ACHN (cell line): ENCODE measurements at places on chromosomes 2 and 18.

DNA sequence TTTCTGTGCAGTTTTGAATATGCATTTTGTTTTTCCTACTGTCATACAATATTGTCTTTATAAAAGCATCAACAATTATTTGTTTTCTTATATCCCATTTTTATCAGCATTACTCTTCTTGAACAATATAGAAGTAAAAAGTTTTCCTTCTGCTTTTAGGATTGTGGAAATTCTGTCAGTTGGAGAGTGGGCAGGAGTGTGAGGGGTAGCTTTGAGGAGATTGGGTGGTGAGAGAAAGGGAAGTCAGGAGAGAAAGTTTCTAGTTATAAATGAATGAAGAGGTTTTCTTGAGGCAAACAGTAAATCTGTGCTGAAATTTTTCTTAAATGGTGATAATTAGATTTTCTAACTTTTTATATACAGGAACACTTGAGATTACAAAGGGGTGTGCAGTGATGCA, 151.7 kb upstream of the NOSTRIN start:
- DNase-seq = no peak

- DNase-seq = no peak
These were observed 247.2 kb upstream of the EPAS1 start for GRCh38 chr2:46050027-46050426.

DNA sequence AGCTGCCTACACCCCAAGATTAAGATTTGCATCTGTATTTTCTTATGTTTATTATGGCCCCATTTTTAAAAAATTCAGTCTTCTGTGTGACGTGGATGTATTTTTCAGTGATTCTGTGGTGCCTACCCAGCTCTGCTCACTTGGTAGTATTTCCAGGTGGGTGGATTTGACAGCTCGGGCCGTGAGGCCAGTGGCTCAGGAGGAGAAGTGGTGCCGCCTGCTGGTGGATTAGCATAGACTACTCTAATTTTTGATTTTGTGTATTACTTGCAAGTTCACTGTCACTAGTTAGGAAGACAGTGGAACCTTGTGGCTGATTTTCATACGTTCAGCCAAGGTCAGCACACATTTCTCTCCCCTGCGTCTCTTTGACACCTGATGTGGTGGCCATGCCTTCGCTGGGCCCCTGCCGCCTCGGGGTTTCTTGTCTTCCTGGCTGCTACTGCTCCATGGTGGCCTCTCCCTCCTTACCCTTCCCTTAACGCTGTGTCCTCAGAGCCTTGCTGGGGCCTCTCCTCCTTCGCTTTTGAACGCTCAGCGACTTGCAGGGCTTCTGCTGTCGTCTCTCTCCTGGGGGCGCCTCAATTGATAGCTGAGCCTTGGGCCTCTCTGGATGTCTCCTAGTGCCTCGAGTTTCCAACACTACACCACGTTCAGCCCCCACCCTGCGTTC, 89.4 kb downstream of the DGKD start:
- peak; percentile 81 for DNase-seq

GRCh38 chr2:101230541-101231001, 22.1 kb upstream of the CNOT11 start:
- peak; percentile 92 for DNase-seq

GRCh38 chr2:37898448-37898847, 26.6 kb upstream of the RMDN2 start:
- DNase-seq = no peak

GRCh38 chr2:73984922-73985307, 205 bp downstream of the TET3 start:
- peak; percentile 43 for DNase-seq

DNA sequence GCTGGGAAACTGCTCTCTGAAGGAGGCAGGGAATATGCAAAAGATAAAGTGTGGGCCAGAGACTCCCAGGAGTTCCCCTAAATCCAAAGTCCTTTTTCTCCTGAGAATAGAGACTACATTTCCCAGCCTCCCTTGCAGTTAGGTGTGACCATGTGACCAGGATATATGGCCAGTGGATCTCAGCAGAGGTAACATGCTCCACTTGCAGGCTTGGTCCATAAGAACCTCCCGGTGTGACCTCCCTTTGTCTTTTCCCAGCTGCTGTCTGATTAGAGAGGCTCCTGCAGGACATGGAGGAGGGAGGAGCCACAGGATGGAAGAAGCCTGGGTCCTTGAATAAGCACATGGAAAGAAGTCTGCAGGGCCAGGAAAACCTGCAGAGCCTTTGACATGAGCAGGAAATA, 76.2 kb downstream of the TGFA start:
- DNase-seq = no peak

DNA sequence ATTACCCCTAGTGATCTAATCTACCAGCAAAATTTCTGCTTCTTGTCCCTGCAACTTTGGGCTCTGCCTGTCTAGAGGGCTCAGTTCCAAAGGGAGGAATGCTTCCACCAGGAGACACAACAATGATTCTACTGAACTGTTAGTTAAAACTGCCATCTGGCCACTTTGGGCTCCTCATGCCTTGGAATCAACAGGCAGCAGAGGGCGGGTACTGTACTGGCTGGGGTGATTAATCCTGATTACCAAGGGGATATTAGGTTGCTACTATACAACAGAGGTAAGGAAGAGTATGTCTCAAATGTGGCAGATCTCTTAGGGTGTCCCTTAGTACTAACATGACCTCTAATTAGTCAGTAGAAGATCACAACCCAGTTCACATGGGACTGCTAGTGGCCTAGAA, 21.4 kb downstream of the HADHA start:
- DNase-seq = no peak

DNA sequence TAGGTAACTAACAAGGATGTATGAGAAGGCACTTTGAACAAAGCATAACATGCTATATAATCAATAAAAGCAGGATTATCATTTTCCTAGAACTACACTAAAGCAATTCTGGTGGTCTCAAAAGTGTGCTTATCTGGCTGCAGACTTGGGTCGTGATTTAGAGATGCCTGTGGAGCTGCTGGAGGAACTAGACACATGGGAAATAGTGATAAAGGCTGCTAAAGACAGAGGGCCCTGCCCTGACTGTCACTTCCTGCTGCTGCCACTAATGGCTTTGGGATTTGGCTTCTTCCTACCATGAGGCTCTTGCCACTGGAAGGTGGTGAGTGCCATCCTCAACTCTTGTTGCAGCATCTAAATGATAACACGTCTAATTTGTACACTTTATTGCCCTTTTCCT, 22.5 kb downstream of the TMEM178A start:
- no peak for DNase-seq

GRCh38 chr2:116877274-116877673, 937.2 kb upstream of the DDX18 start:
- DNase-seq = no peak

DNA sequence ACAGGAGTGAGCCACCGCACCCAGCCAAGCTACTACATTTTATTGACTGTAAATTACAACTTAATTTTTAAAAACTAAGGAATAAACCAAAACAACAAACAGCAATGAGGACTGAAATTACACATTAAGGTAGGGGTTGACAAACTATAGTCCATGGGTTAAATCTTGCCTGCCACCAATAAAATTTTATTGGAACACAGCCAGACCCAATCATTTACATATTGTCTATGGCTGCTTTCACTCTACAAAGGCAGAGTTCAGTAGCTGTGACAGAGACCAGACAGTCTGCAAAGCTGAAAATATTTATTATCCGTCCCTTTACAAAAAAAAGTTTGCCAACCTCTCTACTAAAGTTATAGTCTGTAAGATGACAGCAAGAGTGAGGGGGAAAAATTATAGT, 24.3 kb upstream of the UGP2 start:
- no peak for DNase-seq

- no peak for DNase-seq
These were observed 110.9 kb downstream of the LRRC30 start for GRCh38 chr18:7341581-7342337.

GRCh38 chr2:161844822-161845221, 220.6 kb downstream of the SLC4A10 start:
- DNase-seq = no peak

DNA sequence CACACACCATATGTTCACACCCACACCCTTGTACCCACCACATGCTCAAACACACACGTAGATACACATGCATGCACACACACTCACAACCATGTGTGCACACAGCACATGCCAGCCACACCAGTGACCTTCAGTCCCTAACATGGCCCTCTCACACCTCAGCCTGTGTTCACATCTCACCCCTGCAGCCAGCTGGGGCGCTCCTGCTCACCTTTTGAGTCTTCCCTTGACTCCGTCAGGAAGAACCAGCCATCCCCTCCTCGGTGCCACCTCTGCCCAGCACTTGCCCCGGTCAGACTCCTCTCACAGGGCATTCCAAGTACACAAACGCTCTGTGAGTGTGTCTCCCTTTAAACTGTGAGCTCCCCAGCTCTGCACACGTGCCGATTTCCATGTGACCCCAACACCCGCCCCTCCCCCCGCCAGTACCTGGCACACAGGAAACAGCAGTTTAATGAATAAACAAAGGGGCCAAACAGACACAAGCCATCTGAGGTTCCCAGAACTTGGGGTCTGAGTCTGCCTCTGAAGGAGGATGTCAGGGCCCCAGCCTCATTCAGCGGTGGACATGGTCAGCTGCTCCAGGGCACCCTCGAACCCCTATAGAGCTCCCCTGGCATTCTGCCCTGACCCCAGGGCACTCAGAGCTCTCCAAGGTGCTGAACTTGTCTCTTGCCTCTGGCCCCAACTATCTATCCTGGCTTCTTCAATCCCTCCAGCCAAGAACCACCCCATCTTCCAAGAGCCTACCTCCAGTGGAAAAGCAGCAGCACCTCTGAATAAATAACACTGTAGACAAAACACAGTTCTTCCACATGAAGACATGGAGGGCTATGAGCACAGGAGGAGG, 252.9 kb downstream of the ATAD2B start:
- peak; percentile 42 for DNase-seq

- DNase-seq = peak; percentile 57
These were observed 25.4 kb upstream of the SLC66A3 start for GRCh38 chr2:11129598-11130449.

DNA sequence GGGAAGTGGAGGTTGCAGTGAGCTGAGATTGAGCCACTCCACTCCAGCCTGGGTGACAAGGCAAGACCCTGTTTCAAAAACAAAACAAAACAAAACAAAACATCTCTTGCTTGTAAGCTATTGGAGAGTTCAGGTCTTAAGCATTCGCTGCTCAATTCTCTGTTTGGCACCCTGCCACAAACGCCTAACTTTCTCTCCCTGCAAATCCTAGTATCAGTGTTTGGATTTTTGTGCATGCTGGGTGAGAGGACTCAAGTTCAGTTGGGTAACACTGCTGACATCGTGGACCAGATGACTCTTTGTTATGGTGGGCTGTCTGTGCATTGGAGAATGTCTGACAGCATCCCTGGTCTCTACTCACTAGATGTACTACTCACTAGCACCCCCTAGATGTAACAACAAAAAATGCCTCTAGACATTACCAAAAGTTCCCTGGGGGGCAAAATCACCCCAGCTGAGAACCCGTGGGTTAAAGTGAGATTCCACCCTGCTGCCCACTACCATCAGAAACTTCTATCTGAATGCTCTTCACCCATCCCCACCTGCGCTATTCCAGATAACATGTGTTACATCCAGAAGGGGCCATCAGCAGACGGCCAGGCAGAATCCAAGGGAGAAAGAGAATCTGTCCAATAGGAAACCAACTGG, 50.9 kb downstream of the CACNB4 start:
- DNase-seq = peak; percentile 40

- DNase-seq = no peak
These were observed 36.6 kb upstream of the SKOR2 start for GRCh38 chr18:47287911-47288585.

GRCh38 chr2:239558661-239559060, 157.8 kb upstream of the HDAC4 start:
- DNase-seq = no peak

- no peak for DNase-seq
These were observed 33.9 kb upstream of the DARS1 start for GRCh38 chr2:136019306-136019705.

GRCh38 chr2:118859157-118859770, 11.8 kb upstream of the EN1 start:
- no peak for DNase-seq

GRCh38 chr2:238247002-238247822, 7.4 kb upstream of the HES6 start:
- no peak for DNase-seq

DNA sequence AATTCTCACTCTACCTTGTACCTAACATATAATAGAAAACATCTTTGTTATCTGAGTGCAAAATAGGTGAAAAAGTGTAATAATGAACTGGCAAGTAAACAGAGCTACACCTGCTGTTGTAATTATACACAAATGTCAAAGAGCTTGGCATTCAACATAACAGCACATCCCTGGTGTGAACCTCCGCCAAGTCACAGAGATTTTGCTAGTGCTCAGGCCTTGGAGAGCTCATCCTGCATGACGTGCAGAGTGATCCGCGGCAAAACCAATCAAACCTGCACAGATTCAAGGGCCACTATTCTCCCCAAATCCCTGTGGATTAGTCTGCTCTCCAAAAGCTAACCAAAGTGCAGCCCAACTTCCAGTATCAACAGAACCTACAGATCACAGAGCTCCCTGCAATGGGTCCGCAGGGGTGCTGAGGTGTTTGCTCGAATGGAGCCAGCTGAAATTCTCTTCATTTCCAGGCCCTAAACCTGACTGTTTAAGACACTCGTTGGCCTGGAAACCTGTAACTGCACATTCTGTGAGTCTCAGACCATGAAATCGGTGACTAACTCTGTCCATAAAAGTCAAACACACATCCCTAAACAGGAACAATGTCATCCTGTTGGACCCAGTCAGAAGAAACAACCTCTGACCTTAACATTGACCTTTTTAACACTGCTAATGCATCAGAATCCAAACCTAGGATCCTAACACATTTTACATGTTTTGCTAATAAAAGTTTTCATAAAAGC, 111.8 kb downstream of the EPB41L3 start:
- no peak for DNase-seq

DNA sequence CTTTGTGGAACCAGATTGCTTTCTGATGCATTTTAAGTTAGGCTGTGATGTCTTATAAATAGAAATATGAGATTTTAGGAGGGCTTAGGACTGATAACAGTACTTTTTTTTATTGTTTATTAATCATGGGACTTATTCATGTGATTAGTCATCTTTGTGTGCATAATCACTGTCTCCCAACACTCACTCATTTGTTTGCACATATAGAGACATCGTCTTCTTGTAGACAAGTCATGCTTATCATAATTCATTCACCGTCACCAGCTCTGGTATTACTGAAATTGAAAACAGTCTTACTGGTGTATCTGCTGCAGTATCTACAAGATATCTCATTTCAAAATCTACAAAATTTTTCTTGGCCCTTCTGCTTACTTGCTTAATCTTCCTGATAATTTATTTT, 45.8 kb downstream of the WDR7 start:
- no peak for DNase-seq

GRCh38 chr2:44535376-44535775, 173.6 kb downstream of the CAMKMT start:
- DNase-seq = no peak
